Activated naive CD8-positive, alpha-beta T cell treated with anti-CD3 and anti-CD28 coated beads, Interleukin-2, amount 50 U/mL, for 24 hours (primary cell): ENCODE measurements at places on chromosomes 13 and 19.

- no peak for DNase-seq
Measured at GRCh38 chr19:280541-281009, 10.6 kb downstream of the PLPP2 start.

DNA sequence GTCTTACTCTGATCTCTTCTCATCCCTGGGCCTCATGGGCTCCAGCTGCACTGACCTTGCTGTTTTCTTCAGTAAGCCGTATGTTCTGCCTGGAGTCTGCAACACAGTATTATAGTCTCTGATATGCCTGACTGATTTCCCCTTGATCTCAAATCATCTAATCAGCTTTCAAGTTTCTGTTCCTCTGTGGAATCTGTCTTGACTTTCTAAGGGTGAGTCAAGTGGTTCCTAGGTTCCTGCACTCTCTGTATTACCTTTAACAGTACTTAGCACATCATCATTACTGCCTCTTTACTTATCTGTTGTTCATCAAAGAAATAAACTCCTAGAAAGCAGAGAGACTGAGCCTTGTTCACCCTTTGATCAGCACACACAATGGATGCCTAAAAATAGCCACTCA is 350.7 kb downstream of the LMO7 start:
- DNase-seq = no peak

- DNase-seq = no peak
Measured at GRCh38 chr19:23792784-23793183, 34.1 kb upstream of the ZNF681 start.

GRCh38 chr19:58203814-58204475 is 21.1 kb downstream of the ZNF274 start:
- DNase-seq = no peak

- no peak for DNase-seq
Measured at GRCh38 chr13:74036373-74036772, 97.8 kb downstream of the KLF12 start.

DNA sequence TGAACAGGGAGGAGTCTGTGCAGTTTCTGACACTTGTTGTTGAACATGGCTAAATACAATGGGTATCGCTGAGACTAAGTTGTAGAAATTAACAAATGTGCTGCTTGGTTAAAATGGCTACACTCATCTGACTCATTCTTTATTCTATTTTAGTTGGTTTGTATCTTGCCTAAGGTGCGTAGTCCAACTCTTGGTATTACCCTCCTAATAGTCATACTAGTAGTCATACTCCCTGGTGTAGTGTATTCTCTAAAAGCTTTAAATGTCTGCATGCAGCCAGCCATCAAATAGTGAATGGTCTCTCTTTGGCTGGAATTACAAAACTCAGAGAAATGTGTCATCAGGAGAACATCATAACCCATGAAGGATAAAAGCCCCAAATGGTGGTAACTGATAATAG is 16.1 kb downstream of the CEACAM6 start:
- no peak for DNase-seq

GRCh38 chr13:40922437-40923040 is 96.6 kb downstream of the ELF1 start:
- DNase-seq = no peak
